ENCODE measurements at places on chromosomes 6 and 20.

DNA sequence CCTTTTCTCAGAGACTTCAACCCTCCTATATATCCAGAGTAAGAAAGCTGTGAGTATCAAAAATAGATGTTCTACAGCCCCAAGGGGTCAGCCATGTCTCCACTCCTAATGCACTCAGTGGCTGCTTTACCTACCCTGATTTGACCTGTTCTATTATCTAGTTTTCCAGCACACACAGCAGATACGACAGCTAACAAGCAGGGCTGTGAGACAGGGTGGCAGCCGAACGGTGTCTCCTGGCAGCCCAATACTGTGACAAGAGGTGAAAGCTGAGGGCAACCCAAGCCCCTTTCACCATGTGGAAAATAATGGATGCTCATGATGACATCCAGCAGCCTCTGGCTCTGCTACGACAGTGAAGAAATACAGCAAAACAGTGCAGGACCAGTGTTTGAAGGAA, 67.9 kb downstream of the KIF13A start:
- DNase-seq: no peak

GRCh38 chr6:54204921-54205591, 93.8 kb downstream of the MLIP start:
- no peak for DNase-seq

DNA sequence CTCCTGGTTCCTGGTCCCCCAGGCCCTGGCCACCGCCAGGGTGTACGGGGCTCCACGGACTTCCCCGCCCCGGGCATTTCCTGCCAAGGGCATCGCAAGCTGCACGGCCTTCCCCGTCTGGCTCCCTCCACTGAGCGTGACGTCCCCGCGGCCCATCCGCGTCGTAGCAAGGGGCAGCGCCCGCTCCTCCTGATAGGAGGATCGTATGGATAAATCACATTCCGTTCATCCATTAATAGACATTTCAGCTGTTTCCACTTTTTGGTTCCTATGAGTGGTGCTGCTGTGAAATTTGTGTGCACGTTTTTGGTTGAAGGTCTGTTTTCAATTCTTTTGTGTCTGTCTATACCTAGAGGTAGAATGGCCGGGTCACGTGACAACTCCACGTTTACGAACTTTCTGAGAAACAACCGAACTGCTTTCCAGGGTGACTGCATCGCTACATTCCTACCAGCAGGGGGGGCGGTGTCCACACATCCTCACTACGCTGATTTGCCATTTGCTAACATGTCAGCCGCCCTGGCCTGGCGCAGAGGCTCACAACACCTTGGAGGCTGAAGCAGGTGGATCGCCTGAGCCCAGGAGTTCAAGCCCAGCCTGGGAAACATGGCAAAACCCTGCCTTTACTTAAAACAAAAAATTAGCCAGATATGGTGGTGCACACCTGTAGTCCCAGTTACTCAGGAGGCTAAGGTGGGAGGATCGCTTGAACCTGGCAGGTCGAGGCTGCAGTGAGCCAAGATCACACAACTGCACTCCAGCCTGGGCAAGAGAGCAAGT, 37.7 kb downstream of the KCNQ2 start:
- DNase-seq: peak; percentile 78

- no peak for DNase-seq
Observed at GRCh38 chr20:1942486-1943274, 47.5 kb downstream of the SIRPA start.

GRCh38 chr20:47660983-47661700, 124.1 kb downstream of the SULF2 start:
- DNase-seq: no peak

DNA sequence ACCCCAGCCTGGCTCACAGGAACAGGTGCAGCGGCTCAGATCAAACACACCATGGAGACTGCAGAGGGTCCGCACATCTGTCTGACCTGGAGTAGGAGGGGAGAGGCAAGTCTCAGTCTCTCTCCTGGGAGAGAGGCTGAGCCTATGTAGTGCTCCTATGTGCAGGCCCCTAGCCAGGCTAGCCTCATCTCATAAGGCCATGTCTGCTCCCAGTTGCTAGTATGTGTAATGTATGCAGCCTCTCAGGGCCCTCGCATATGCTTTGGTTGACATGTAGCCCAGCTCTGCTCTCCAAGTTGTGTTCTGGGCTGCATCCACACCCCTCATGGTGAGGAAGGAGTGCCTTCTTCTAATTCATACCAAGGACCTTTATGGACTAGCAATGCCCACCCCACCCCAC, 11.8 kb downstream of the TNXB start:
- DNase-seq: no peak

- DNase-seq: no peak
Observed at GRCh38 chr20:37519508-37520418, 1.3 kb upstream of the NNAT start.

- DNase-seq: no peak
Observed at GRCh38 chr20:10453241-10453640, 18.1 kb downstream of the SLX4IP start.

DNA sequence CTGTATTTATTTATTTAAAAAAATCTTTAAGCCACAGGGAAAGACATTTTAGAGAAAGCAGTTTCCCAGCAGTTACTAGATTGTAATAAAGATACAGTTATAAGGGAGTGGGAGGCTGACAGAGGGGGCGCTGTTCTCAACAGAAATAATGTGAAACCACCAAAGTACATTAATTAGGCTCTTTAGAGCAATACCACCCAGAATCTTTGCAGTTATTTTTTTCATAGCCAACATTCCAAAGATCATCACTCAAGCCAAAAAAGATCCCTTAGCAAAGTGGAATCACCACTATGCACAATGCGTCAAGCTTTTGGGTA, 331.3 kb upstream of the DEFB112 start:
- DNase-seq: no peak

DNA sequence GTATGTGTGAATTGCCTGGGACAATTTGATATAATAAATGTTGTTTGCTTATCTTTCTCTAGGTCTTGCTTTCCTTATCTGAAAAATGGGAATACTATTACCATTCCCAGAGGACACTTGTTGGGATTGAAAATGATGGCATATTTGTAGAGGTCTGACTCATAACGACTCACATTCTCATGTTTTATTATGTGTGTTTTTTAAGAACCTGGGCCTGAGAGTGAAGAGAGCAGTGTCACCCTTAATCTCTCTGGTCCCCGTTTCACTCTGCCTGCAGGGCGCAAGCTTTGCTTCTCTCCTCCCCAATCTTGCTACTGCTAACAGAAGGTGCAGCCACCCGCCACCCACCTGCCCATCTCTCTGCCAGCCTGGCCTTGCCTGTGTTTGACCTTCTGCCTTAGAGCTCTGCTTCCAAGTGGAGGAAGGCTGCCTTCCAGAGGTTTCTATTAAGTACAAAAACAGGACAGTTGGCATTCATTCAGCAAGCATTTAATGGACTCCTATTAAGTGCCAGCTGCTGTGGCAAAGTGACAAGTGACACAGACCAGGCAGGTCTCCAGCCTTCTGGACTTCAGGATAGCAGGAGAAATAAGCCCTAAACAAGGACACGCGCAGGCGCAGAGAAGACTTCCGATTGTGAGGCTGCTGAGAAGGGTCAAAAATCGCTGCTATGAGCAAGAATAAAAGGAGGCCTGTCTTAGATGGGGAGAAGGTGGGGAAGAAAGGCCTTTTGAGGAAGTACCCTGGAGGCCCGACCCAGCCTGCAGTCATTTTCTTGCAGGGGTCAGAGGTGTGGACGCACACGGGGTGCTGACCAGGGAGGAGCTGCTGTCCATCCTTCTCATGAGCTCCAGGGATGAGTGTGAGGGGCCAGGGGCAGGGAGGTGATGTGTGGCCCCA, 112.5 kb downstream of the JPH2 start:
- no peak for DNase-seq

DNA sequence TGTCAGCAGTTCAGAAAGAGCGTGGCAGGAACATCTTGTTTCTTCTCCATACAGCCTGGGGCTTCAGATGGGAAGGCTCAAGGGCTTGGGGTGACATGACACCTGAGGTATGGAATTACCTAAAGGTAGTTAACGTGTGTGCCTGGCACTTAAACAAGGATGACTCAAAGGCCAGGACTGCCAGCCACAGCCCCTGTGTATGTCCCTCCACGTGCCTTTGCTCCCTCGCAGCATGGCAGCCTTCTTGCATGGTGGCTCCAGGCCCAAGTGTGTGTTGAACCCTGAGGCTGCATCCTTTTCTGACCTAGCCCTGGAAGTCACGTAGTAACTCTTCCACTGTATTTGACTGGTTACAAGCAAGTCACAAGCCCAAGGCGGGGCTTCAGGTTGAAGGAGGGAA, 33.6 kb upstream of the MYL9 start:
- DNase-seq: no peak

DNA sequence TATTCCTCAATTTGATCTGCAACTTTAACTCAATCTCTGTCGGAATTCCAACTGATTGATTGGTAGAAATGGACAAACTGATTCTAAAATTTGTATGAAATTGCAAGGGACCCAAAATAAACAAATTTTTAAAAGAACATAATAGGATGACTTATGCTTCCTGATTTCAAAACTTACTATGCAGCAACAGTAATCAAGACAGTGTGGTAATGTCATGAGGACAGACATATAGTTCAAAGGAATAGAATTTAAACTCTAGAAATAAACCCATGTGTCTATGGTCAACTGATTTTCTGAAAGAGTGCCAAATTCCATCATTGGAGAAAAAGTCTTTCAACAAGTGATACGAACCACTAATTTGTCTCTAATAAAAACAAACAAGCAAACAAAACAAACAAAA, 1320.1 kb upstream of the GJE1 start:
- no peak for DNase-seq

GRCh38 chr6:15501826-15502445, 160.9 kb downstream of the DTNBP1 start:
- DNase-seq: no peak

DNA sequence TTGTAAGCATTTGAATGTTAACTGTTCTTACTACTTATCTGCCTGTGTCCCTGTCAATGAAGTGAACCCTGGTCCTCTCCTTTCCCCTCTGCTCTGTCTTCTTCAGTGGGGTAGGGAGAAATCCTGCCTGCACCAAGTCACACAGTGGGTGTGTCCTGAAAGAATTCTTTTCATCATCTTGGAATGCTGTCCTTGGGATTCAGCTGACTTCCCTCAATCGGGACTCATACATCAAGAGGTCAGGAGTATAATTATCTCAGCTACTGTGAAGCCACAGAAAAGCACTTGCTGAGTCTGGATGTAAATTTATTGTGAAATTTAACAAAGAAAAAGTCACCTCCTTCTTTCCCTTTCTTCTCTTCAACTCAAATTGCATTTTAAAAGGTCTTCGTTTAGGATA, 328.5 kb downstream of the SOX4 start:
- no peak for DNase-seq

GRCh38 chr6:136527831-136528230, 22.4 kb downstream of the MAP7 start:
- DNase-seq: no peak

- DNase-seq: no peak
Observed at GRCh38 chr6:85764844-85765243, 122.2 kb upstream of the SYNCRIP start.

GRCh38 chr6:119210596-119210995, 132.1 kb upstream of the FAM184A start:
- no peak for DNase-seq

GRCh38 chr6:130379223-130379622, 13.4 kb downstream of the TMEM200A start:
- no peak for DNase-seq

DNA sequence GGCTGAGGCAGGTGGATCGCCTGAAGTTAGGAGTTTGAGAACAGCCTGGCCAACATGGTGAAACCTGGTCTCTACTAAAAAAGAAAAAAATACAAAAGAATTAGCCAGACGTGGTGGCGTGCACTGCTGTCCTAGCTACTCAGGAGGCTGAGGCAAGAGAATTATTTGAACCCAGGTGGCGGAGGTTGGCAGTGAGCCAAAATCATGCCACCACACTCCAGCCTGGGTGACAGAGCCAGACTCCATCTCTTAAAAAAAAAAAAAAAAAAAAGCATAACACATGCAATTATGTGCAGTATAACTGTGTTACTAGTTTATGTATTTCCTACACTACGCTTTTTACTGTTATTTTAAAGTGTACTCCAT, 31.9 kb upstream of the FAM135A start:
- no peak for DNase-seq

GRCh38 chr20:23697947-23698346, 9.1 kb upstream of the CST4 start:
- no peak for DNase-seq

GRCh38 chr6:138509371-138509770, 10.1 kb upstream of the NHSL1 start:
- DNase-seq: peak; percentile 30

- no peak for DNase-seq
Observed at GRCh38 chr20:1872459-1873097, 22.6 kb upstream of the SIRPA start.

GRCh38 chr6:46538800-46539480, 47.7 kb upstream of the RCAN2 start:
- DNase-seq: no peak

DNA sequence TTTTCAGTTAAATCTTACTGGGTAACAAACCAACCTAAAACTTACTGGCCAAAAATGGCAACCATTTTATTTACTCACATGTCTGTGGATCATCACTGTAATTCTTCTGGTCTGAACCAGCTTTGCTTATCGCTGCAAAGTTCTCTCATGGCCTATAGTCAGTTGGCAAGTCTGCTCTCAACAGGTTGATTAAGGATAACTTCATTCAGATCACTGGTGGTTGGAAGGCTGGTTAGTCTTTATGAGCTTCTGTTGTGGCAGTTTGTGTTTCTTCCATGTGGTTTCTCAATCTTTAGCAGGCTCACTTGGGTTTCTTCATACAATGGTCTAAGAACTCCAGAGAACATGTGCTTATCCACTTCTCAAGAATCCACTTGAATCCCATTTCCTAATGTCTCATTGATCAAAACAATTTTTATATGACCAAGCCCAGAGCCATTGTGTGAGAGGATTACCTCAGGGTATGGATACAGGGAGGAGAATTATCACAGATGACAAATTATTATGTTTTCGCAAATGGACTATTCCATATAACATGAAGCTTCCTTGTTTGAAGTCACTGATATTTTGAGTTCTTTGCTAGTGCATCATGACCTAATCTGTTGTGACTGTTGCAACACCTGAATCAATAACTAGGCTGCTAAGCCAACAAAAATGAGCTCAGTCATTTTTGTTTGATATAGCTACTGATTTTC, 155.4 kb upstream of the BMP2 start:
- no peak for DNase-seq

- DNase-seq: no peak
Observed at GRCh38 chr6:149194820-149195558, 122.5 kb upstream of the TAB2 start.

- no peak for DNase-seq
Observed at GRCh38 chr6:40661726-40662125, 74.6 kb upstream of the LRFN2 start.

- no peak for DNase-seq
Observed at GRCh38 chr6:30244560-30244959, 31.4 kb upstream of the TRIM26 start.

Data from activated naive CD4-positive, alpha-beta T cell treated with anti-CD3 and anti-CD28 coated beads, Interleukin-2, amount 50 U/mL, for 16 hours (primary cell).